B cell (primary cell): ENCODE measurements at places on chromosomes 13 and 19. TPM values are rescaled to one million over a fixed set of nuclear protein-coding genes. Genes with fewer than 3 reads are reported as not detected.

WDR88 gene
- 0.47 and 0.51 TPM in 2 replicates for total RNA-seq

CASP14 gene
- not detected in 2 replicates for total RNA-seq

TUBB4A gene
- 21.9 and 22.1 TPM in 2 replicates for total RNA-seq

GPR12 gene
- total RNA-seq, result not detected in 2 replicates

KRI1 gene
- 62.8 and 67.9 TPM in 2 replicates for total RNA-seq

TSHZ3 gene
- 0.15 and 0.34 TPM in 2 replicates for total RNA-seq

SOX1 gene
- not detected in 2 replicates for total RNA-seq

CALR gene
- 214 and 237 TPM in 2 replicates for total RNA-seq

N4BP2L1 gene
- 52.8 and 59.0 TPM in 2 replicates for total RNA-seq

TMEM221 gene
- total RNA-seq, result not detected in 2 replicates

ZNF284 gene
- 3.3 and 4.9 TPM in 2 replicates for total RNA-seq

CCDC70 gene
- total RNA-seq, result not detected in 2 replicates
